Cerebellar nuclear complex (tissue), 1 donor: ENCODE measurements at places on chromosomes 12 and 14.

GRCh38 chr12:19095756-19096480 is 33.6 kb upstream of the PLEKHA5 start:
- no peak for DNase-seq

DNA sequence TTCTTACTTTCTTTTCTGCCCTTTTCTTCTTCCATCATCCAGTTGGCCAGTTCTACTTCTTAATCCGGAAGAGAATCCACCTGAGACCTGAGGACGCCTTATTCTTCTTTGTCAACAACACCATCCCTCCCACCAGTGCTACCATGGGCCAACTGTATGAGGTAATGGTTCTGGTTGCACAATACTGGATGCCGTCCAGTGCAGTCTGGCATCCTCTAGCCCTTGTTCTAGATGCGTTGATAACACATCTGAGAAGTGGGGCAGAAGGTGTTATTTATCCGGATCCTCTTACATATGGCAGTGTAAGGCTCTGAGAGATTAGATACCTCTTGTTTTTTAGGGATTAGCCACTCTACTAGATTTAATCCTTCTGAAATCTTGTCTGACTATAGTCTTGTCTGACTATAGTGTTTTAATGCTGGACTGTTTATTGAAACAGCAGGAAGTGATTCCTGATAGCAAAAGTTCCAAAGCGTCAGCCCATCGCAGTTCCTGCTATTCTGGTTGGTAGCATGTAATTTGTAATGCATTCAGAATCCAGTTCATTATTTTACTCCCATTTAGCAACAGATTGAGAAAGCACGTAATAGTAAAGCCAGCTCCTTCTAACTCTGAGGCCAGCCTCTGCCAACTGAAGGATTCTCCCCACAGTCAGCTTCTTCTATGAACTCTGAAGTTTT is 7.9 kb downstream of the GABARAPL1 start:
- DNase-seq: peak; percentile 24

GRCh38 chr14:99850709-99851108 is 57.5 kb downstream of the EML1 start:
- DNase-seq: no peak

GRCh38 chr12:9363145-9363544 is 154.9 kb upstream of the PZP start:
- DNase-seq: no peak

GRCh38 chr14:62645649-62646048 is 399.6 kb downstream of the KCNH5 start:
- DNase-seq: no peak

DNA sequence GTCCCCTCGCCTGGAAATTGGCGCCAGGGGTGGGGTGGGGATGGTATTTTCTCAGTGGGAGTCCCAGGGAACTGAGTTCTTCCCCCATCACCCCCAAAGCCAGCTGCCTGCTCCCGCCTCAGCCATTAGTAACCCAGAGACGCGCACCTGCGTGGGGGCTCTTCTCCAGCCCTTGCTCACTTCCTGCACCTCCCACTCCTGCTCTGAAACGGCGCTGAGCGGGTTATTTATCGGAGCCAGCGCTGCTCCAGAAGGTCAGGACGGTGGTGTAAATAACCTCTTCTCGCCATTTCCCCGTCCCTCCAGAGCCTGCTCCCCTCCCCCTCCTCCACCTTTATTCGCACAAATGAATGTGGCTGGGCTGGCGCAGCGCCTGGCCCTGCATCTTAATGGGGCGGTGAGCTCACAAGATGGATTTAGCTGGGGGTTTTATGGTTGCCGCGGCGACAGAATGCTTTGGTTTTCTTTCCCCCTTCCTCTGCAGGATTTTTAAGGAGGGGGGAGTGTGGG is 12.2 kb downstream of the GPR84 start:
- peak; percentile 15 for DNase-seq

- no peak for DNase-seq
These were observed 164.8 kb downstream of the SNAPC1 start for GRCh38 chr14:61927060-61927459.

DNA sequence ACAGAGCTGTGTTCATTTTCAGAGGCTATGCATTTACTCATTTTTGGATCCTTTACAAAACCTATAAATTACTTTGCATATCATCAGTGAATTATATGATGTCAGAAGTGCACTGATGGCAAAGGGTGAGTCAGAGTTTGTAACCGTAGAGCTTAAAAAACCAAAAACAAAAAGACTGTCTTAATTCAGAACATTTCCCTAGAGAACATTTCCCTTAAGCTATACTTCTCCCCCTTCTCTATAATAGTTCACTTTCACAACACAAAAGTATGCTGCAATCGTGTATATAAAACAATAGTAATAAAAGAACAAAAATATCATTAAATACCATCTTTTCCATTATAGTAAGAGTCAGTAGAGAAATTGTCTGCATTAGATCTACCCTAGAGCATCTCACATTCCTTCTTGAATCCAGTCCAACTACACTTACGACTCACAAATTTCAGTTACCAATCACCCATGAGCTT is 934.9 kb downstream of the LRFN5 start:
- no peak for DNase-seq

GRCh38 chr14:81324011-81324410 is 76.1 kb downstream of the STON2 start:
- DNase-seq: no peak

- DNase-seq: no peak
These were observed 159.1 kb downstream of the RASSF9 start for GRCh38 chr12:85676816-85677749.

DNA sequence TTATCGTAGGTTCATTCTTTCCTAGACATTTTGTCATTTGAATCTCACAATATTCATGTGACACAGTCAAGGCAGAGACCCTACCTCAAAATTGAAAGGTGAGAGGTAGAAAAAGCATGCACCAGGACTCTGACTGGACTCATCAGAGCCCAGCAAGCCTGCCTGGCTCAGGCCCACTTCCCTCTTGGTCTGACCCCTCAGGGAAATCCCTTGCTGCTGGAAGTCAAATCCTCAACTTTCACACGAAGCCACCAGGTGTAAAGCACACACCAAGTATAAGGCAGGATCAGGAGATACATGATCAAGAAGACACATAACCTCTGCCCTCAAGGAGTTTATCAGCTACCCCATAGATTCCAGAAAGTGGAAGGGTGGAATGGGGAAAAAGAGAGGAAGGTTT is 18.8 kb downstream of the NIN start:
- DNase-seq: no peak

DNA sequence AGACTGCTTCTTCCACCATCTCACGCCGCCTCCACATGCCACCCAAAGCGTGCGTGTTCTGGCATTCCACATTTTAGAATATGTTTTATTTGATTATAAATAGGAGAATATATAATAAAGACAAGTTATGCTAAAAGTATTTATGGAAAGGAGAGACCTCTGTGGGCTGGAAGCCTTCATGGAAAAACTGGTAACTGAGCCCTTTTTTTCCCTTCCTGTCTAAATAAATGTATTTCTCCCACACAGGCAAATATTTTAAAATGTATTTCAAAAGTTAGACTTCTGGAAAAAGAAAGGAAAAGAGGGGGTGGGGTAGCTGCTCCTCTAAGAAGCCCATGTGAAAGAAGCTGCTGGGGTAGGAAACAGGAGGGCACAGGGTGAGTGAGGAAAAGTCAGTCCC is 16.1 kb upstream of the NR4A1 start:
- no peak for DNase-seq

DNA sequence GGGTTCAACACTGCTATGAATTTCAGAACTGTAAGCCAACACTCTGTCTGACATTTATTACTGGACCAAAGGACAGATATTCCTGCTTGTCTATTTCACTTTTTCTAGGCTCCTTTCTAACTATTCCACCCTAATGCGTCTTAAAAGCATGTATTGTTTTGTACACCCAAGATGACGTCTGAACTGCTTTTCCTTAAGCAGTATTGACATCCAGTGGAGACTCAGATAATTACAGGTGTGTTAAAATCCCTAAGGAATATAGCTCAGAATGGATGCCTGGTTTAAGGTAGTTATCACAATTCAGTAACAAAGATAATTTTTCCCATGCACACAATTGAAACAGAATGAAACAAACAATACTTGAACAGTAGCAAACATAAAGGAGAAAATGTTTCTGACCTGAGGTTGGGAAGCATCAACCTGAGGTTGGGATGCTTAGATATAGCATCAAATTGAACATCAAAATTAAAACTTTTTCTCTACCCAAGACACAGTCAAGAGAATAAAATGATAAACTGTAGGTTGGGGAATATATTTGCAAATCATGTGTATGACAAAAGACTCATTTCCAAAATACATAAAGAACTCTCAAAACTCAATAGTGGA is 93.7 kb upstream of the PTPRR start:
- DNase-seq: no peak

- no peak for DNase-seq
These were observed 50.3 kb upstream of the DICER1 start for GRCh38 chr14:95207475-95208233.

- no peak for DNase-seq
These were observed 72.0 kb upstream of the RESF1 start for GRCh38 chr12:31887109-31887811.

DNA sequence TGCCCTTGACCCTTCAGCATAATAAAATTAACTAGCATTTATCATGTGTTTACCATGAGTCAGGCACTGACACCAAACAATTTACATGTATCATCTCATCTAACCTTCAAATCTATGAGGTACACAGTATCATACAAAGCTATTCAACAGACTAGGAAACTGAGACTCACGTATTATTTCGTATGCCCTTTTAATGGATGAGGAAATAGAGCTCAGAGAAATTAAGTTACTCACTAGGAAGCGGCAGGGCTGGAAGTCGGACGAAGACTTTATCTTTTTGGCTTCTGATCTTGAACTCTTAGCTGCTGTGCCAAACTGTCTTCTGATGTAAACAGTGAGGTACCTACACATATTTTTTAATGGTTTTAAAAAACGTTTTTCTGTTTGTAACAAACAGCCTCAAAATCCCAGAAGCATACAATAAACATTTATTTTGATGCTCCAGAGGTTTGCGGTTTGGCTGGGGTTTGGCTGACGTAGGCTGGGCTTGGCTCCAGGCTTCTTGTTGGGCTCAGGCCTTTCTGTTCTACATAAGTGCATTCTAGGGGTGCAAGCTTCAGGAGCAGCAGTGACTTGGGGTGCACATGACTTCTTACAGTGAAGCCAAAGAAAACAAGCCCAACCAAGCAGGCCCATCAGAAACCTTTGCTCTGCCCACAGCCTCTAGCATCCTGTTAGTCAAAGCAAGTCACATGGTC is 184.7 kb downstream of the TBX5 start:
- no peak for DNase-seq

- no peak for DNase-seq
These were observed 60.6 kb upstream of the GTF2A1 start for GRCh38 chr14:81281332-81281731.

DNA sequence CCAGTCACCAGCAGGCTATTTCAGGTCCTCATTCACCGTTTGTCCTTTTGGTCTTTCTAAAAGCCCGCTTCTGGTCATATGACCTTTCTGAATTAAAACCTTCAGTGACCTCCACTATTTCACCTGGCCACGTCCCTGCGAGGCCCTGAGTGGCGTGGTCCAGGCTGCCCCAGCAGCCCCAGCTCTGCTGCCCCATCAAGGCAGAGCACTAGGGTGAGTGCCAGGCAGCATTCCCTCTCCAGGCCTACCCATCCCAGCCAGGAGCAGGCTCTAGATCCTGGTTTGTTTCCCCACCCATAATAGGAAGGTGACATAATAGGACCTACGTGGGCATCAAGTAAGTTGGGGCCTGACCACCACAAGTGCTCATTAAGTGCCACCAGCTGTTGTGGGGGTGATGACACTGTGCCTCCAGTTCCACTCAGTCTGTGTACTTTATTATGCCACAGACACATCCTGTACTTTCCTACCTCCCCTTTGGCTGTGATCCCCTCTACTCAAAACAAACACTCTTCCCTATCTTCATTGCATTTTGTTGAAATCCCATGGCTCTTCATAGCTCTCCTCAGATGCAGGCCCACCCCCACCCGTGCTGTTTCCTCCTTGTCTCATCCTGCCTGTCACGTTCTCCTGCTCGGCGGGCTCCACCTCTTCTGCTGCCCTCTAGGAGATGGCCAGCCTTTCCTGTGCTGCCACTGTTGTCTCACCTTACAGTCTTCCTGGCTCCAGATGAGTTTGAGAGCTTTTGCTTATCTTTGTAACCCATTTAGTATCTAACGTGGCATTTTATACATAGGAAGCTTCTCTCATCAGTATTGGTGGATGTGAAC is 21.4 kb downstream of the CKB start:
- no peak for DNase-seq

DNA sequence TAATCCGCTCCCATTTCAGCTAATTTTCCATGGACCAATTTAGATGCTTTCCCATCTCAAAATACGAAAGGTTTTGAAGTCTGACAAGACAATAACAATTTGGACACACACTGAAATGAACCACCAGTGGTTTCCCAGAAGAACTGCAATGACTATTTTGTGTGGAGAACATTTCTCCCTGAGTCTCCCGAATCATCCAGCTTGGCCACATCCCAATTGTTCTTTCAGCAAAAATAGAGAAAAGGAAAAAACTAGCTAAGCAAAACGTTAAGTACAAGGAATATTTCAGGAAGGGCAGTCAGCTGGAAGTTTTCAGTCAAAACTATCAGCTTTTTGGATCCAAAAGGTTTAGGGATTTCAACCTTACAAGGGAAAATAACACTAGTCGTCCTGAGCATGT is 390.6 kb downstream of the KCNH5 start:
- no peak for DNase-seq

DNA sequence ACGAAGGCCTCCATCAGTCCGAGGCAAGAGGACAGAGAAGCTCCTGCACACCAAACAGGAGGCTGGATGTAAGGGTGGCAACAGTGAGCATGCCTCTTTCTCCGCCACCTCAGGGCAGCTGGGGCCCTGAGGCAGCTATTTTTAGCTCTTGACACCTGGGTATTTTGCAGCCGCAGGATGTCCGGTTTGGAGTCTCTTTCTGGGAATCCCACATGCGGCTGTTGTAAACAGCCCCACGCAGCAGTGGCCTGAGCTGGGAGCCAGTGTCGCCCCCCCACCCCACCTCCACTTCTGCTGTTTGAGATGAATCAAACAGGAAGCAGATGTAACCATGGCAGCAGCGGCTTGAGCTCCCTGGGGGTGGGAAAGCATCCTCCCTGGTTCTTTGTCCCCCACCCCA is 11.7 kb downstream of the HDAC7 start:
- DNase-seq: no peak

DNA sequence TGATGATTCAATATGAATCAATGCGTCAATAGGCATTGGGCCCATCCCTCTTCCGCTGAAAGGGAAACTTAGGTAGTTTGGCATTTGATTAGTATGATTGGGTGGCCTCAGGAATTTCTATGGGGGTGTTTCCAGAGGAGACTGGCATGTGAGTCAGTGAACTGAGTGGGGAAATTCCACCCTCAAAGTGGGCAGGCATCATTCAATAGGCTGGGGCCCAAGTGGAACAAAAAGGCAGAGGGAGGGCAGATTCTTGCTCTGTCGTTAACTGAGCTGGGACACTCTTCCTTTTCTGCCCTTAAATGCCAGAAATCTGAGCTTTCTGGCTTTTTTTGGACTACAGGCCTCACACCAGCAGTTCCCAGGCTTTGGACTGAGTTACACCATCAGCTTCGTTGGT is 373.5 kb downstream of the RPS29 start:
- DNase-seq: no peak

GRCh38 chr14:104104076-104104901 is 18.8 kb downstream of the ASPG start:
- no peak for DNase-seq

- DNase-seq: no peak
These were observed 36.3 kb downstream of the IGF1 start for GRCh38 chr12:102444093-102444492.

GRCh38 chr14:91774140-91775096 is 42.5 kb upstream of the CATSPERB start:
- DNase-seq: no peak
